HCEC 1CT (cell line): ENCODE measurements at places on chromosomes 5 and 9.
A peak's percentile ranks its signal among the peaks of the same experiment; 100 is the strongest.

- no peak for DNase-seq
These were observed 83.0 kb upstream of the IFNK start for GRCh38 chr9:27440888-27441740.

GRCh38 chr5:111930449-111930848 lies 173.5 kb upstream of the NREP start:
- DNase-seq = peak; percentile 53

DNA sequence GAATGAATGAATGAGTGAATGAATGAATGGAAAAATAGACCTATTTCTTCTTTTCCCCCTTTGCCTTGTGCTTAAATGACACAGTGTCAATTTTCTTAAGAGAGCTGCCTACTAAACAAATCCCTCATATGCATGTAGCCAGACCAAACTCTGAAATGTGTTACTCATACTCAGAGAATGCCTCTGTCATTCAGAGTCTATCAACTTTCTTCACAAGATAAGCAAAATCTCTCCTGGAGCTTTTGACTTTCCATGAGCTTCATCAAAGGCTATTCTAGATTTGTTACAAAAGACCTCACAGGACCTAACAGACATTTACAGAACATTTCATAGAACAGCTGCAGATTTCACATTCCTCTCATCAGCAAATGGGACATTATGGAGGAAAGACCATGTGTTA lies 275.7 kb upstream of the MSX2 start:
- no peak for DNase-seq

- no peak for DNase-seq
These were observed 19.7 kb downstream of the ASTN2 start for GRCh38 chr9:117395151-117395650.

DNA sequence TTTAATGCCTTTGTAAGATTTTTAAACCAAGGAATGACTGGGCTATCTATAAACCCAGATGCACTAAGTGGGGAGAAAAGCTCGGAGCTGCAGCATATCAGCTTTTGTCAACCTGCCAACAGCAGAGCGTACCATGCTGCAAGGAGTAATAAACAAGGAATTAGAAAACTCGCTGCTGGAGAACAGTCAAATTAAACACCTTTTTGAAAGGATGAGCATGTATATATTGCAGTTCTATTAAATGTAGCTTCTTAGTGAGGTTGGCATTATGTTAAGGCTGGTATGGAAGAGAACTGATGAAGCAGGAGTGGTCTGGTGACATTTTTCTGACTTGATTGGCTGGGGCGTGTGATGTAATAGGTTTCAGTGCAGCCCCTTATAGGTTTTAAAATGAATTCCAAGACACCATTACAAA lies 74.7 kb downstream of the PIK3R1 start:
- peak; percentile 25 for DNase-seq

GRCh38 chr5:173075137-173075843 lies 19.1 kb downstream of the CREBRF start:
- DNase-seq = no peak

DNA sequence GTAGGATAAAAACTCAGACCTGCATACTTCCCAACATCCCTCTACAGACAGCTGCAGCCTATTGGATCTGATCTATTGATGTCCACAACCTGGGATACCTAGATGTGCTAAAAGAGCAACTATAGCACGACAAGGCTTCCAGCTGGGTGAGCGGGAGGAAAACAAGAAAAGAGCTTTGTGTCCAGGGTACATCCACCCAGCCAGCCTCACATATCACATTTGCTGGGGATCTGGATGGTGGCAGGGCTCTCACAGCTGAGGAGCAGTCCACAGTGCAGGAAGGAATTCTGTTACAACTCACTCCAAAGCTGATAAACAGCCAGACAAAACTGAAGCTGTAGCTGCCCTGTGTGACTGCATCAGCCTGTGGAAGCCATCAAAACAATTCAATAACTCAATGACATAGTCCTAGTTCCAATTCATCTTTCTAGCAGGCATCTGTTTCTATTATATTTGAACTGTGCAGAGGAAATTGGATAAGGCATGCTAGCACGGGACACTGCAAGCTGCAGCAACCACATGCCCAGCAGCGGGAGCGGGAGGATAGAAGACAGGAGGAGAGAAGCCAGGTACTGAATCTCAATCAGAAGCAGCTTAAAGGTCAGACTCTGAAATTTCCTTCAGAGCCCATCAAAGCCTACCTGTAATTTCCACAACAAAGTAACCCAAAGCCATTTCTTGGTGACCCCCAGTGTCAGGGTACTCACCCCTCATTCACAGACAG lies 45.0 kb downstream of the MED10 start:
- DNase-seq = no peak

DNA sequence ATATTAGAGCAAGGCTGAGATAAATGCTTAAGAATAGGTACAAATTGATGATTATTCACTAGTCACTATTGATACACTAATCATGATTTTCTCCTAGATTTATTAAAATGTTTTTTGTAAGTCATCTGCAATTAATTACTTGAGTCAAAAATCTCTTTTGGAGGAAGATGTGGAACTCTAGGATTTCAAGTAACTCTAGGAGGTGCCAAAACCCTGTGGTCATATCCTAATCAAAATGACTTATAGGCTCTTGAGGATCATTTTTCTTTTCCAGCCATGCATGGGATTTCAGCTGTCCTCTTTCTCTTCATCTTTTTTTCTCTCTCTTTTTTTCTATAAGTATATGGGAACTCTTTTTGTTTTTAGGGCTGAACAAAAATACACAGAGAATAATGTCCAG lies 141.8 kb upstream of the CD180 start:
- peak; percentile 14 for DNase-seq

DNA sequence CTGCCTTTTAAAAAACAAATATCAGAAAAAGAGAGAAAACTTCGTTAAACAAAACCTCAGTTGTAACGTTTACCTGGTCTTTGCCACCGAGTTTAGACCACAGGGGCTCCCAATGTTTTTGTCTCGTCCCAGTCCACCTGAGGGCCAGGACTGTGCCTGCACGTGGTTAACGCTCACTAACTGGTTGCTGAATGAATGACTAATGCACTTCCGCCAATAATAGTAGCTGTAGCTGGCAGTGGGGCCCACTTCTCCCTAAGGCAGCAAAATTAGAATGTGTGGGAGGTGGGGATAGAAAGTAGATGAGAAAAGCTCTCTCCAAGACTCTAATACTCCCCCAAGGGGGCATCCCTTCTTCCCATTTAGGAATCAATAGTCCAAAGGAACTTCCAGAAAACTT lies 29.1 kb upstream of the MED27 start:
- DNase-seq = no peak

DNA sequence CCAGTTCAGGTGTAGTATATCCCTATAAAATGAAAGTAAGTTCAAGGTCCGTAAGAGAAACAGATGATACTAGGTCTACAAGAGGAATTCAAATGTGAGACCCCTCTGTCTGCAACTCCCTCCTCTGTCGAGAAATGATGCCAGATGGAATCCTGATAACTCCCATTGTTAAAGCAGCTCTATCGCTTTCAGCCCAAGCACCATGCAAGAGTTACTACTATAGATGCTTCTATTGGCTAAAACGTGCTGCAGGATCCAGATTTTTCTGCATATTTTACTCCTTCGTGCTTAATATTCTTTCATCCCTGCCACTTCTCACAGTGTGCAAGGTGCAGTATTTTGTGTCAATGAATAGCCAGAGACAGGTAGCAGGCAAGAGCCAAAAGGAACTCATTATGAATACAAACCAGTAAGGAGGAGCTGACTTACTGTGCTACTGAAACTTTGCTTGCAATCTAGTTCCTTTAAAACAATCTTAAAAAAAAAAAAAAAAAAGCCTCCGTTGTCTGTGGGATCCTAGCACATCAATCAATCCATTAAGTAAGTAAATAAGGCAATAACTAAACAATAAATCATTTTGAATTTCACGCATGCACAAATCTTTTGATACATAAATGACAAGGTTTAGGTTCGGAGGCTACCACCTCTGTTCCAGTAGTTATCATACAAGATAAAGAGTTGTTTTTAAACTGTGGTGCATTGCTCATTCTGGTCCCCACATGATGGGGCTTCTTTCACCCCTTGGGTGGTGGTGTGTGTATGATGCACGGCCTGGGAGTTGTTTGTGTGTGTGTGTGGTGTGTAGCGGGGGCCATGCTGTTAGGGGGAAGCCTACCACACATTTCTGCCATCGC lies 151.1 kb upstream of the MPDZ start:
- no peak for DNase-seq

GRCh38 chr9:130242270-130243014 lies 23.1 kb upstream of the HMCN2 start:
- no peak for DNase-seq

- no peak for DNase-seq
These were observed 51.2 kb downstream of the TARS1 start for GRCh38 chr5:33491941-33492340.

GRCh38 chr5:42434047-42434724 lies 10.9 kb downstream of the GHR start:
- no peak for DNase-seq

DNA sequence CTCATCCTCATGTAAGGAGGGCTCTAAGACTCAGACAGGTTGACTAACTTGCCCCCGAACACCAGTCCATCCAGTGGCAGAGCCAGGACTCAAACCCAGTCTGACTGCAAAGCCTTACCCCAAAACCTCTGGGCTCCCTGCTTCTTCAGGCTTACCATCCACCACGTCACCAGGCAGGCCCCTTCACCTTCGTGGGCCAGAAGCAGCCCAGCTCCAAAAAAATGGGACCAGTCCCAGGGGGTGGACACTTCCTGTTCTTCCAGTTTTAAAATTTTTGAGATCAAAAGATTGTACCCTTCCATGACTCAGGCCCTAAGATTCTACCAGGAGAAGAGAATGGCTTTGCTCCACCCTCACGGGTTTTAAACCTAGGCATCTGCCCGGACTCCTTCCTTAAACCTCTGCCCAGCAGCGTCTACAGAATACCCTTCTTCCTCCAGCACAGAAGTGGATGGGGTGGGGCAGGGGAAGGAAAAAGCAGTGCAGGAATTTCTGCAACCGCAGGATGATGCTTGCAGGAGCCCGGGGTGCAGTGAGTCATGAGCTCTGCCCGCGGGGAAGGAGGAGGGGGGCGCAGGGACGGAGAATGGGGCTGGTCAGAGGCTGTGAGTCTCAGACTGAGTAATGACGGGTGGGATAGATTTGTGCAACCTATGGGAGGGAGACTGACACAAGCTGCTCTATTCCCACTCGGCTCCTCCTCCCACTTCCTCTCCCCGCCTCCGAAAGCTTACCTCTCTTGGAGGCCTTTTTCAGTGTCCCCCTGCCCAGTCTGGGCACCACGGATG lies 50.4 kb upstream of the STXBP1 start:
- DNase-seq = peak; percentile 99

DNA sequence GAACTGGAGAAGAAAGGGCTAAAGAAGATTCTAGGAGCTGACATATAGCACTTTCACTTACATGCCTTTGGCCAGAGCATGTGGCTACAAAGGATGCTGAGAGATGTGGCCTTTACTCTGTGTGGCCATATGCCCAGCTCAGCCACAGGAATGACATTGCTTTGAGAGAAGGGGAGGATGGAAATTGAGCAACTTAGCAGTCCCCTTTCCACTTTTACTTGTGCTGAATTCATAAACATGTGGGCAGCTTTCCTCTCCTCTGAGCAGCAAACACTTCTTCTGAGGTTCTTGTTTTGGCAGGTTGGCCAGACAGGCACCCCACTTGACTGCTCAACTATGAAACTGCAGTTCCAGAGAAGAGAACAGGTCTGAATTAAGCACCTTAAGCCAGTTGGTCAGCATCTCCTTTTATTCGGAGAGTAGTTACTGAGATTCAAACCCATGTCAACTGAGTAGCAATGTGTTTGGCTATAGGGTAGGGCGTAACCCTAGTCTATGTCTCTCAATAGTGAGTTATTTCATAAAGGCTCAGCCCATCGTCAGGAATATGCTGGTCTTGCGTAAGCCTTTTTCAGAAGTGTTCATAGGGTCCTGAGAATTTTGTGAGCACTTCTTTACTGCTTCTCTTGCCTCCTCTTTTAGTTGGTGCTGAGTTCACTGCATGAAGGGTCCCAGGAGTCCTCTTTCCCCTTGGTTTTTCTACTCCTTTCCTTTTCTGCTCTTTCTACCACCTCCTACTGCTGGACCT lies 134.5 kb downstream of the PALM2AKAP2 start:
- peak; percentile 83 for DNase-seq

DNA sequence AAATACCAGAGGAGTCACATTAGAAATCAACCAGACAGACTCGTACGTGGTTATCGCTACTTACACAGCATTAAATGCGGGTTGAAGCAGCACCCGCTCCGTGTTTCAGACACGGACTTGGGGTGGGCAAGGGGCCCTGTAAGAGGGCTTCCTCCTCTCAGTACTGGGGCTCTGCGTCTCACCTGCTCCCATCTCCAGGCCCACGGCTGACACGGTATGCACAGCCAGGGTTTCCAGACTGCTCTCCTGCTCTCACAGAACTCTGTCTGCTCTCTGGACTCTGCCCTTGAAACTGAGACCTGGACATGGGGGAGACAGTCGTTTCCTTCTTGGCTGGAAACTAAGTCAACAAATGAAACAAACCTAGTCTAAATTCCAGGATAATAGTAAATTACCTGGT lies 24.7 kb upstream of the RASGEF1C start:
- DNase-seq = no peak

GRCh38 chr5:32013658-32014057 lies 160.5 kb downstream of the GOLPH3 start:
- DNase-seq = no peak

- DNase-seq = no peak
These were observed 306.6 kb upstream of the DMRT1 start for GRCh38 chr9:534886-535285.

DNA sequence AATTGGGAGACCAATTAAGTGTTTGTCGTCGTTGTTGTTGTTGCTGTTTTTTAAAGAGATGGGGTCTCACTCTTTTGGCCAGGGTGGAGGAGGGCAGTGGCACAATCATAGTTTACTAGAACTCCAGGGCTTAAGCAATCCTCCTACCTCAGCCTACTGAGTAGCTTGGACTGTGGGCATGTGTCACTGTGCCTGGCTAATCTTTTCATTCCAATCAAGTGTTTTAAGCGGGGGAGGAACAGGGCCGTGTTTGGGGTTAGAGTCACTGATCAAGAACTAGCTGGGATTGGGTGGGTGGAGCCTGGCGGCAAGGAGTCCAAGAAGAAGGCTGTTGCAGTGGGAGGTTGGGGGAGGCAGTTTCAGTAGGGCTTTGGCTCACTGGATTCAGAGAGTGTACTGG lies 13.8 kb downstream of the SNX30 start:
- DNase-seq = peak; percentile 75

DNA sequence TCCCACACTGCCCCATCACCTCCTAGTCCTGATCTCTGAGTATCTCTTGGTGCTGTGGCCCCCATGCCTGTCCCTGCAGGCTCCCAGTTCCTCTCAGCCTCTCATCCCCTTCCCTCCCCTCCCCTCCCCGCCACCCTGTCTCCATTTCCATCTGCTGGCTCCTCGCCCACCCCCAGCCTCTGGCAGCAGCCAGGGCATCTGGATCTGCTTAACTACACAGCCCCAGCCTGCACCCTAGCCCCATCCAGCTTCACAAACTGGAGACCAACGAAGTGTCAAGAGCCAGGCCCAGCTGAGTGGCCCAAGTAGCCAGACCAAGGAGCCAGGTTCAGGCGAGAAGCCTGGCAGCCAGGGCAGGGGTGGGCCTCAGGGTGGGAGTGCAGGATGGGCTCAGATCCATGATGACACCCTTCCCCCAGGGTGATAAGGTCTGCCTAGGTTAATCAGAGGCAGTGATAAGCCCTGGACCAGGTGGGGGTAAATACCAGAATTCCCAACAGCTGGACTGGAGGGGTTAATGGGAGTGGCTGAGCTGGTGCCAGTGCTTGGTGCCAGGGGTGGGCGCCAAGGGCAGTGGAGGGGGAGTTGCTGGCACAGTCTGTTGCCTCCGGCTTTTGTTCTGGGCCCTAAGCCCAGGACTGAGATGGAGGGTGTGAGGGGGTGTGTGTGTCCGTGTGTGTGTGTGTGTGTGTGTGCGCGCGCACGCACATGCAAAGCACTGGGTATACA lies 2.5 kb downstream of the IL11RA start:
- DNase-seq = no peak

GRCh38 chr9:14085810-14086209 lies 228.1 kb downstream of the NFIB start:
- DNase-seq = no peak
